ENCODE measurements at places on chromosomes 7 and 10. TPM values are rescaled to one million over a fixed set of nuclear protein-coding genes. Genes with fewer than 3 reads are reported as not detected.

PHKG1 gene
- total RNA-seq = 3.1 TPM

EVX1 gene
- not detected for total RNA-seq

METTL2B gene
- 8.0 TPM for total RNA-seq

TRRAP gene
- total RNA-seq = 25.4 TPM

TUBAL3 gene
- total RNA-seq = not detected

RNLS gene
- total RNA-seq = 2.4 TPM

WIPF3 gene
- under 0.01 TPM for total RNA-seq

PRLHR gene
- under 0.01 TPM for total RNA-seq

DKK1 gene
- not detected for total RNA-seq

DYDC1 gene
- total RNA-seq = not detected

FGFR2 gene
- total RNA-seq = not detected

OR13A1 gene
- 0.10 TPM for total RNA-seq

AGBL3 gene
- 2.1 TPM for total RNA-seq

SUV39H2 gene
- 6.3 TPM for total RNA-seq

STAG3 gene
- total RNA-seq = 6.7 TPM

CPED1 gene
- 4.6 TPM for total RNA-seq

PIP gene
- not detected for total RNA-seq

C10orf105 gene
- 0.31 TPM for total RNA-seq

DNAJC1 gene
- total RNA-seq = 50.1 TPM

MSMB gene
- not detected for total RNA-seq

NUPR2 gene
- not detected for total RNA-seq

NKX1-2 gene
- not detected for total RNA-seq

EDRF1 gene
- total RNA-seq = 44.6 TPM

TAS2R4 gene
- 0.31 TPM for total RNA-seq

METTL27 gene
- not detected for total RNA-seq

NKX2-3 gene
- total RNA-seq = not detected

HOXA1 gene
- total RNA-seq = 0.42 TPM

MRC1 gene
- total RNA-seq = 0.21 TPM

LCOR gene
- 87.7 TPM for total RNA-seq

CCL24 gene
- not detected for total RNA-seq

TMEM184A gene
- total RNA-seq = not detected

SPDYE6 gene
- not detected for total RNA-seq

VPS37D gene
- 0.63 TPM for total RNA-seq

FAM221A gene
- total RNA-seq = 4.4 TPM

SORBS1 gene
- 5.2 TPM for total RNA-seq

PLEKHS1 gene
- 0.21 TPM for total RNA-seq

OPALIN gene
- total RNA-seq = not detected

SPDYE11 gene
- not detected for total RNA-seq

NUTM2A gene
- total RNA-seq = 0.84 TPM

TCAF2 gene
- 27.3 TPM for total RNA-seq

LIPM gene
- total RNA-seq = not detected

PIK3CG gene
- 81.3 TPM for total RNA-seq

CTAGE6 gene
- total RNA-seq = 0.42 TPM

CUBN gene
- total RNA-seq = 6.8 TPM

CACNB2 gene
- total RNA-seq = not detected

CTTNBP2 gene
- 0.10 TPM for total RNA-seq

CYP3A7 gene
- not detected for total RNA-seq

ZNF511 gene
- 16.8 TPM for total RNA-seq

C10orf62 gene
- not detected for total RNA-seq

PTF1A gene
- total RNA-seq = not detected

FAM237B gene
- not detected for total RNA-seq

C1GALT1 gene
- 81.2 TPM for total RNA-seq

SORCS3 gene
- 2.5 TPM for total RNA-seq

GDF10 gene
- not detected for total RNA-seq

TRIL gene
- not detected for total RNA-seq

UCN3 gene
- not detected for total RNA-seq

MAP3K8 gene
- total RNA-seq = 88.9 TPM

AGR2 gene
- total RNA-seq = not detected

CRPPA gene
- total RNA-seq = 0.63 TPM

SMKR1 gene
- 0.31 TPM for total RNA-seq

Measured in mononuclear cell (primary cell).